ENCODE measurements at places on chromosomes 2 and 18.

GRCh38 chr2:36411962-36412444, 56.4 kb downstream of the CRIM1 start:
- no peak for DNase-seq

- DNase-seq = peak; percentile 74
Observed at GRCh38 chr2:241925821-241926441, 56.4 kb downstream of the RTP5 start.

GRCh38 chr18:13207294-13207693, 11.3 kb upstream of the LDLRAD4 start:
- DNase-seq = no peak

- no peak for DNase-seq
Observed at GRCh38 chr2:84519332-84519957, 3.1 kb downstream of the DNAH6 start.

DNA sequence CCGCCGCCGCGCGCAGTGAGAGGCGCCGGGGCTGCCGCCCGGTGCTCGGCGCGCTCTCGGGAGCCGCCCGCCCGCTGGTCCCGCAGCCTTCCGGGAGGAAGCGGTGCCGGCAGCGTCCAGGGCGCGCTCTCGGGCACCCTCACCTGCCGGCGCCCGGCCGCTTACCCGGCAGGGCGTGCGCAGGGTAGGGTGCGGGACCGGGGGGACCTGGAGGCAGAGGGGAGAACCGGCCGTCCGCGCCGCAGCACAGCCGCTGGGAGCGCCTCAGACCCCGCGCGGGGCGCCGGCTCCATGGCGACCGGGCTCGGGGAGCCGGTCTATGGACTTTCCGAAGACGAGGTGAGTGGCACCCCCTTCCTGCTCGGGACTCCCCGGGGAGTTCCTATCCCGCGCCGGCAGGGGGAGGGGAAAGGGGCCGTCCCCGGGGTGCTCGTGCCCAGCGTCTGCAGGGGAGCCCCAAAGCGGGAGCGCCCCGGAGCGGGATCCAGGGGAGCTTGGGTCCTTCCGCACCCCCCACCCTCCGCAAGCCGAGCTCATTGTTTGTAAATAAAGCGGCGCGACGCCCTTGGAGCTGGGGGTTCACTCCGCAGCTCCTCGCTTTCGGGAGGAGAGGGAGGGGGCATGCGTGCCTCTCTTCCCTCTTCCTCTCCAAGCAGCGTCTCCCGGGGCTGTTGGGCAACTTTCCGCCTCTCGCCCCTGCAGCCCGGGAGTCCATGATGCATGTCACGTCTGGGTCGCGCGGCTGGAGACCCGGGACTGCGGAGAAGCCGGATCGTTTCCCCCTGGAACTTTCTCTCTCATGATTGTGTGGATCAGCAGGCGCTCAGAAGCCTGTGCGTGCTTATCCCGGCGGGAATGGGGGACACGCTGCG, 580 bp downstream of the NEDD4L start:
- peak; percentile 44 for DNase-seq

GRCh38 chr2:182668671-182669070, 47.4 kb upstream of the DNAJC10 start:
- no peak for DNase-seq

- peak; percentile 3 for DNase-seq
Observed at GRCh38 chr2:147045113-147045512, 799.7 kb upstream of the ACVR2A start.

GRCh38 chr2:201275990-201276389, 15.7 kb downstream of the CASP8 start:
- no peak for DNase-seq
